Activated CD4-positive, alpha-beta T cell treated with anti-CD3 and anti-CD28 coated beads, Interleukin-2, amount 50 U/mL, for 48 hours (primary cell): ENCODE measurements at places on chromosomes 2 and 18.

GRCh38 chr2:64179582-64180321, 35.5 kb upstream of the PELI1 start:
- no peak for DNase-seq

DNA sequence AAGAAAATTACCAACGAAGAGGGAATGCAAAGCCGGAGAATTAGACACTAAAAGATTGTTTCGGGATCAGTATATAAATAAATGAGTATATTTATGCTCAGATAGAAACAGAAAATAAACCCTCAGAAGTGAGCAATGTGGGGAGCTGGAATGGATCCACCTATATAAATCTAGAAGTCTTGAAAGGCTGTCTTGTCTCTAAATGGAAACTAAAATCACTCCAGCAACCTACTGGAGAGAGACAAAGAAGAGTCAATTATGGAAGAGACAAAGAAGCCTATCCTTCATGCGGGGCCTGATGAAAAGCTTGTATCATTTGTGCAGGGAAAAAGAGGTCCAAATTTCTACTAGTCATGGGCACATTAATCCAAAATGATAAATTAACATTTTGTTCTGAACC, 158.1 kb downstream of the DNAH7 start:
- no peak for DNase-seq

GRCh38 chr2:151071382-151071781, 190.3 kb downstream of the RBM43 start:
- no peak for DNase-seq

DNA sequence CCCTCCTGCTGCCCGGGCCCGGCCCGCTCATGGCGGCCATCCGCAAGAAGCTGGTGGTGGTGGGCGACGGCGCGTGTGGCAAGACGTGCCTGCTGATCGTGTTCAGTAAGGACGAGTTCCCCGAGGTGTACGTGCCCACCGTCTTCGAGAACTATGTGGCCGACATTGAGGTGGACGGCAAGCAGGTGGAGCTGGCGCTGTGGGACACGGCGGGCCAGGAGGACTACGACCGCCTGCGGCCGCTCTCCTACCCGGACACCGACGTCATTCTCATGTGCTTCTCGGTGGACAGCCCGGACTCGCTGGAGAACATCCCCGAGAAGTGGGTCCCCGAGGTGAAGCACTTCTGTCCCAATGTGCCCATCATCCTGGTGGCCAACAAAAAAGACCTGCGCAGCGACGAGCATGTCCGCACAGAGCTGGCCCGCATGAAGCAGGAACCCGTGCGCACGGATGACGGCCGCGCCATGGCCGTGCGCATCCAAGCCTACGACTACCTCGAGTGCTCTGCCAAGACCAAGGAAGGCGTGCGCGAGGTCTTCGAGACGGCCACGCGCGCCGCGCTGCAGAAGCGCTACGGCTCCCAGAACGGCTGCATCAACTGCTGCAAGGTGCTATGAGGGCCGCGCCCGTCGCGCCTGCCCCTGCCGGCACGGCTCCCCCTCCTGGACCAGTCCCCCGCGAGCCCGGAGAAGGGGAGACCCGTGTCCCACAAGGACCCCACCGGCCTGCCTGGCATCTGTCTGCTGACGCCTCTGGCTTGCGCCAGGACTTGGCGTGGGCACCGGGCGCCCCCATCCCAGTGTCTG, 767 bp downstream of the RHOB start:
- peak; percentile 25 for DNase-seq
